ACHN (cell line): ENCODE measurements at places on chromosomes 13 and 19.

DNA sequence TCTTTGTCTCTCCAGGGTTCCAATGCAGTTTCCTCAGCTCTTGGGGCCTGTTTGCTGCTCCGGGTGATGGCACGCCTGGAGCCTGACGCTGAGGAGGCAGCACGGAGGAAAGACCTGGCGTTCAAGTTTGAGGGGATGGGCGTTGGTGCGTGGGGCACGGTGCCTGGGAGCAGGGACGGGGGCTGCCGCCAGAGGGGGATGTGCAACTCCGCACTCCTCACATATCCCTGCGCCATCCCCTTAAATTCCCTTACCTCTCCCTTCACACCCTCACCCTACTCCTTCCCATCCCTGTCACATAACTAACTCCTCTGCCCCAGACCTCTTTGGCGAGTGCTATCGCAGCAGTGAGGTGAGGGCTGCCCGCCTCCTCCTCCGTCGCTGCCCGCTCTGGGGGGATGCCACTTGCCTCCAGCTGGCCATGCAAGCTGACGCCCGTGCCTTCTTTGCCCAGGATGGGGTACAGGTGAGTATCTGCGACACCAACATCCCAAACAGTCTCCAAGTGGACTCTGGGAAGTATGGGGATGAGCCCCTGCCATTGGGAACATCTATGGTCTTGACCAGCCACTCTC lies 31.1 kb downstream of the TRPM4 start:
- DNase-seq, result no peak

DNA sequence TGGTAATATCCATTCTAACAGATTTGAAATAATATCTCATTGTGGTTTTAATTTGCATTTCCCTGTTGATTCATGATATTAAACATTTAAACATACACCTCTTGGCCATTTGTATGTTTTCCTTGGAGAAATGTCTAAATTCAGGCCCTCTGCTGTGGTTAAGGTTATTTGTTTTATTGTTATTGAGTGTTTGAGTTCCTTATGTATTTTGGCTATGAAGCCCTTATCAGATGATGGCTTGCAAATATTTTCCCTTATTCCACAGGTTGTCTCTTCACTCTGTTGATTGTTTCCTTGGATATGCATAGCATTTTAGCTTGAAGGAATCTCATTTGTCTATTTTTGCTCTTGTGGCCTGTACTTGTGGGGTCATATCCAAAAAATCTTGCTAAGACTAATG lies 303.6 kb downstream of the GPC5 start:
- DNase-seq, result no peak

DNA sequence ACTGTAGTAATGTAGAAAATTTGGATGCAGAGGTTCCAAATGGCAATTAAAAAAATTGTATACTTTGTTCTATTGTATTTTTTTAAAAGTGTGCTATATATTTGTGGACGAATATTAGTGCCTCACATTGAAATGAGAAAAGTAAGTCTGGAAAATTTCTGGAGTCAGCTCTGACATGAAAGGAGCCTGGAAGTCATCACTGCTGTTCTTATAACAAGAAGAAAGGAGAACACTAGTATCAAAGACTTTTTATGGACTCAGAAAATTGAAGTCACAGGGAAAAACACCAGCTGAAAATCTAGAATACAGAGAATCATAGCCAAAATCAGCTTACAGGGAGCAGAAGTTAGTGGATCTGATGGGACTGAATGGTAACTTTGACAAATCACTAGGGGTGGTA lies 1450.7 kb upstream of the SPRY2 start:
- DNase-seq, result no peak

- DNase-seq, result no peak
Measured at GRCh38 chr19:48511321-48511731, 309 bp downstream of the LMTK3 start.

DNA sequence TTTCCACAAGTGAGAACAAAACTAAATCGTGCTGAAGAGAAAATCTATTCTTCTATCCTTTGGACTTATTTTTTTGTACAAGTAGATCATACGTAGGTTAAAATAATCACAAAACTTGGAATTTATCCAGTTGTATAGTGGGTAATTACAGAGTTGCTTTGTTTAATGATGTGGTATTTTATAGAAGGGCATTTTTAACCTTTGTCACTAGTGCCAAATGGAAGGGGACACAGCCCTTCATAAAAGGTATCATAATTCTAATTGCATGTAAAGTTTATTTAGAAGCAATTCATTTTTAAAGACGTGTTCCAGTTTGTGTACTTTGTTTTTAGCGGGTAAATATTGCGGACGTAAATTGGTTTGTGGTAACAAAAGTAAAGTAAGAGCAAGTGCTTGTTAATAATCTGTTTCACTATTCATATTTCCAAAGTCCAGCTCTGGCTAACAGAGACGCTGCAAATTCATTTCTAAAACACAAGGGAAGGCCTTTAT lies 99.5 kb downstream of the ERCC5 start:
- no peak for DNase-seq

DNA sequence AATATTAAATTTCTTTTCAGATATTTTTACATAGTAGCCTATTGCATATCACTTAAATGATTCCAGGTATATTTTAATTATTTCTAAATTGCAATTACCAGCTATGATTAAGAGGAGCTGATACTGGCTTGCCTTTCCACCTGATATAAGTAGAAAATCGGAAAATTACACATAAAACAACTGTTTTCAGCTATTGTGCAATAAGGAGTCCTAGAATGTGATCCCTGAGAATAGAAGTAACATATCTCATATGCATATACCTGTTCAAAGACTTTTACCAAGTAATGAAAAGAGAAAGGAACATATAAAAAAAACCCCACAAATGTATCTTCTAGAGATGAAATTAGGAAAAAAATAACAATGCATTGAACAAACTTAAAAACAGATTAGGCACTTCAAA lies 1354.6 kb upstream of the PCDH9 start:
- DNase-seq, result no peak
